ENCODE measurements at places on chromosomes 11 and 22. TPM values are rescaled to one million over a fixed set of nuclear protein-coding genes. Genes with fewer than 3 reads are reported as not detected.

OR8I2 gene
- total RNA-seq = not detected

HYLS1 gene
- 12.8 TPM for total RNA-seq

C11orf42 gene
- not detected for total RNA-seq

OR6T1 gene
- total RNA-seq = 1.2 TPM

CEP126 gene
- total RNA-seq = 6.5 TPM

TIMM10B gene
- 26.7 TPM for total RNA-seq

SMC1B gene
- total RNA-seq = 0.72 TPM

KBTBD3 gene
- 15.2 TPM for total RNA-seq

BUD13 gene
- 16.1 TPM for total RNA-seq

HSPB2 gene
- total RNA-seq = not detected

SCGB2A2 gene
- 0.48 TPM for total RNA-seq

GGTLC2 gene
- not detected for total RNA-seq

CHRM1 gene
- 2.4 TPM for total RNA-seq
